ENCODE measurements at places on chromosomes 5 and 9. TPM values are rescaled to one million over a fixed set of nuclear protein-coding genes. Genes with fewer than 3 reads are reported as not detected.

DNA sequence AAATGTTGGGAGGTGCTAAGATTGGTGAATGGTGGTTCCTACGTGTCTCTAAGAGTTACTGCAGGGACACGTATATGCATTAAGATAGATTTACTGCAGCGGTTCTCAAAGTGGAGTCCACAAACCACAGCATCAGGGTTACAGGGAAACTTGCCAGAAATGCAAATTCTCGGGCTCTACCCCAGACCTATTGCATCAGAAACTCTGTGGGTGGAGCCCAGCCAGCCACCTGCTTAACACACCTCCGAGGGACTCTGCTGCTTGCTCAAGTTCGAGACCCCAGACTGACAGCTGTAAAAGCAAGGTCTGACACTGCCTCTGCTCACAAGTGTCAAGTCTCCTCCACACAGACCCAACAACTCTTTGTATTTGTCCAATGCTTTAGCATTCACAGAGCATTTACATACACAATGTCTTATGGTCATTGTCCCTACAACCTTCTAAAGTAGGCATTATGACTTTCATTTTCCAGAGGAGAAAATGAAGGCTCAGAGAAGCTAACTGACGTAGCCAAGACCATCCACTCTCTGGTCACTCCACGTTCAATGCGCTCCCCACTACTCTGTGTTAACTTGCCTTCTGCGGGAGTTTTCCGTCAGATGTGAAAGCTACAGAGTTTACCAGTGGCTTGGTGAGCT is 48.8 kb downstream of the HSD17B3 start:
- DNase-seq: no peak

GRCh38 chr5:143435210-143435657 is 31.7 kb upstream of the NR3C1 start:
- no peak for DNase-seq

GRCh38 chr5:57724836-57725235 is 242.2 kb upstream of the ACTBL2 start:
- no peak for DNase-seq

- no peak for DNase-seq
These were observed 402.1 kb upstream of the BRINP1 start for GRCh38 chr9:119771341-119771740.

GRCh38 chr9:136525841-136526499 is 19.9 kb downstream of the NOTCH1 start:
- DNase-seq: no peak

GRCh38 chr9:70382709-70383605 is 31.5 kb downstream of the KLF9 start:
- DNase-seq: no peak

GRCh38 chr5:75048457-75048953 is 3.9 kb downstream of the GCNT4 start:
- DNase-seq: no peak

GRCh38 chr5:45847877-45848276 is 151.7 kb upstream of the HCN1 start:
- DNase-seq: no peak

GRCh38 chr5:144142139-144142823 is 28.2 kb downstream of the YIPF5 start:
- no peak for DNase-seq

GRCh38 chr5:53024535-53024934 is 35.4 kb downstream of the ITGA2 start:
- DNase-seq: no peak

Gene SPINK7
- not detected for total RNA-seq

Gene RGS7BP
- total RNA-seq: not detected

Gene HK3
- total RNA-seq: not detected

Gene SPEF2
- total RNA-seq: 15.6 TPM

Gene ELAVL2
- total RNA-seq: 1.7 TPM

Gene NUTM2G
- total RNA-seq: not detected

Gene PCDHGA7
- 0.41 TPM for total RNA-seq

Data from progenitor cell of endocrine pancreas (in vitro differentiated cells).